ENCODE measurements at places on chromosomes 3 and 15.

GRCh38 chr3:128082546-128082945, 30.3 kb downstream of the SEC61A1 start:
- no peak for DNase-seq

- peak; percentile 86 for DNase-seq
Observed at GRCh38 chr3:33372218-33373081, 67.8 kb downstream of the UBP1 start.

- no peak for DNase-seq
Observed at GRCh38 chr3:197545571-197545970, 10.2 kb downstream of the BDH1 start.

DNA sequence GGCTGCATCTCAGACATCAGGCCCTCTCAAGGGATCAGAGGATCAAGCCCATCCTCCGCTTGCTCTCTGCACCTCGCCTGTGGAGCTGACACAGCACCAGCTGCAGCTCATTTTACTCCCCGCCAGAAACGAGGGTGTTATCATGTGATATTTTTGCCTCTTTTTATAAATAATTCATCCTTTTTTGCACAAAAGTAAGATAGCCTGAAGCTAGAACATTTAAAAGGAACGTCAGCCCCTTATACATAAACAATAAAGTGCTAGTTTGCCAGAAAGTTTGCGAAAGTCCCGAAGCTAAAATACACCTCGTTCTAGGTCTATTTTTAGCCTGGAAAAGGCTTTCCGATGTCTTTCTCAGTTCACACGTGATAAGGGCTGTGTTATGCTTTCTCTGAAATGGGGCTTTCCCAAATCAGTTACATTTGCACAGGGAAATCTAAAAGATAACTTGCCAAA, 9.6 kb upstream of the FAM174B start:
- DNase-seq: no peak

GRCh38 chr3:156551261-156551660, 3.7 kb downstream of the SSR3 start:
- DNase-seq: peak; percentile 92

GRCh38 chr3:78580681-78581080, 1187.1 kb downstream of the ROBO1 start:
- no peak for DNase-seq

DNA sequence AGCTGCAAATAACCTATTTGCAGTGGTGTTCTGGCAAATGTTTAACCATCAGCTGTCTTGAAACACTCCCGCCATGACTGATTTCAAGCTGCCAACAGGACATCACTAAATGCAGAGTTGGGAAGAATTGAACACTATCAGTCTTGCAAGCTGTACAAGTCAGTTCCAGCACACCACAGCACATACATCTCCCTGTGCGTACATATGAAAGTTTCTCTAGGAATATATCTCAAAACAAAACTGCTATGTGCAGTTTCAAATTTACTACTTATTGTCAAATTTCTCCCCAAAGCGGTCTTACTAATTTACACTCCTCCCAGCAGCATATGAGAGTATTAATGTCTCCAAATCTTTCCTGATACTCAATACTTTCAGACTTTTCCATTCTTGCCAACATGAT, 30.4 kb upstream of the CORO2B start:
- no peak for DNase-seq

DNA sequence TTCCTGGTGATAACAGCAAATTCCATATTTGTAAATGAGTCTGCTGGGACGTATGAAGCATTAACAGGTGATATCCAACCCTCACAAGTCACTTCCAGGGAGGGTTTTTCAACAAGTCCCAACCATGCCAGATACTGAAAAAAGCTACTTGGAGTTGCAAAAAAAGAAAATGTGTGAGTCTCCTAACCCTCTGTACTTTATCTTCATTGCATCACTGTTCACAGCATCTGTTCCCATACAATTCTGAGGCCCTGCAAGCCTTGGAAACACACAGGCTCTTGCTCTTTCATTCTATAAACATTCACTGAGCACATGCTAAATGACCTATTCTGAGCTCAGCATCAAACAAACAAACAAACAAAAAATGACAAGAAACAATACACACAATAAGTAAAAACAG, 120.8 kb downstream of the RFTN1 start:
- no peak for DNase-seq

DNA sequence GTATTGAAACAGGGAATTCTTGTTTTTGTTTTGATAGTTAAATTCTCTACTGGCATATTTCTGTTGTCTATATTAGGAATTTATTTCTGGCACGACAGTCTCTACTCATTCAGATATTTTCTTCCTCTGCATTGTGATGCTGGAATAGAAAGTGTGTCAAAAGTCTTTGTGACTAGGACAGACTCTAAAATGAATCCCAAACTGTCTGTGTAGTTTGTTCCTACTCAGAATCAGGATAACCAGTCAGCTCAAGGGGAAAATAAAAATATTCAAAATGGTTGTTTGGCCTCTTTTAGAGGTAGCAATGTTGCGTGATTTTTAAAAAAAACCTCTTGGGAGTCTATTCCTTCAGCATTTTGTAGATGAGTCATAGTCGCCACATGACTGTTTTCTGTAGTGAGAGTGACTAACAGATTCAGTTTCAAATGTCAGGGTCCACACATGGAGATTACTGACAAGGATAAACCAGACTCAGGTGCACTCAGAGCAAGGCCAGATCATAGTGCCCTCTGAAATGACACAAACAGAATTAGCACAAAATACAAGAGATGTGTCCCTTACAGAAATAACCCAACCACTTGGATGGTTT, 13.1 kb downstream of the SLC7A14 start:
- DNase-seq: peak; percentile 94

DNA sequence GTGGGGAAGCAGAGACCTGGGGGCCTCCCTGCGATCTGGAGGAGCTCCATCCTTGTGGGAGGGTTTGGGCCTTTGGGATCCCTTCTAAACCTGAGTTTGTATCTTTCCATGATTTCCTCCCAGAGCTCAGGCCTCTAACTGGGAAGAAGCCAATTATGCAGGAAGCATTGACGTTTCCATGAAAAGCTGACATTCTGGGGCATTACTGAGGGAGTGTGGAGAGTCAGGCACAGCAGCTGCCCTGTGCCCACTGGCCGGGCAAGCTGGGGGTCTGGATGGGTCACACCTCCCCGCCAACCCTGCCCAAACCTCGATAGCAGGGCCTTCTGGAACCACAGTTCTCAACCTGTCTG, 74.9 kb downstream of the EFCAB12 start:
- no peak for DNase-seq

DNA sequence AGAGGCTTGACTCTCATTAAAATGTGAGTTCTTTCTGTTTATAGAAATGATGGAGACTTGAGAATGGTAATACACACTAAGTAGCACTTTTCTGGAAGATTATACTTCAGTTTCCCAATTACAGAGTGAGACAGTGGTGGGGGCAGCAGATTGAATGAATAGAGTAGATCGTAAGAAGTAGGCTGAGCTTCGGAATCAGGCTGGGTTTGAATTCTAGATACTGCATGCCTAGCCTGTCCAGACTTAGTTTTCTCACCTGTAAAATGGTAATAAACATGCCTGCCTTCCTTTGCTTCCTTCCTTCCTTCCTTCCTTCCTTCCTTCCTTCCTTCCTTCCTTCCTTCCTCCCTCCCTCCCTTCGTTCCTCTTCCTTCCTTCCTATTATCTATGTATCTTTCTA, 8.1 kb downstream of the IL1RAP start:
- DNase-seq: no peak

GRCh38 chr3:109195815-109196214, 59.3 kb downstream of the C3orf85 start:
- peak; percentile 87 for DNase-seq

DNA sequence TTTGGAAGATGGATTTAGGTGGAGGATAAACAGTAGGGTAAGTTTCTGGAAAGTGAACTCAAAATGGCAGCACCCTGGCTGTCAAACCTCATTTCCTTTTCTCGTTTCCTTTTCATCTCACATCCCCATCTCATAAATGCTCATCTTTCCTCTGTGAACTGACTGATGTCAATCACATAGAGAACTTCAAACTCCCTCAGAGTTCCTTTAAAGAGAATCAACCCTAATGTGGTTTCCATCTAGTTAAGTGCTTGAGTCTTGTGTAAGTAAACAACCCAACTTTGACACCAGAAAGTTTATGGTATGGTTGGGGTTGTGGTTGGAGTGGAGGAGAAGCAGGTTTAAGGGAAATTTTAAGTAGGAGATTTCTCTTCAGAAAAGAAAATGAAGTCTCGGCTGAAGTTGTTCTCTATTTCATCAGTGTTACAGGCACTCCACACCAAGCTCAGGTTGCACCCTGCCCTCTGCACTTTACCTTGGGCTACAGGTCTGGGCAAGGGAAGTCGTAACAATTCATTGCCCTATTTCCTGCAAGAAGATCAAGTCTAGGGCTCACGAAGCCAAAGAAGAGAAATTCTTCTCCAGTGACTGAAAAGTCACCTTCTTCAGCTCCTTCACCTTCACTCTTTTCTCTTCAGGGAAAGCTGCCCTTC, 34.4 kb upstream of the TNIK start:
- no peak for DNase-seq

DNA sequence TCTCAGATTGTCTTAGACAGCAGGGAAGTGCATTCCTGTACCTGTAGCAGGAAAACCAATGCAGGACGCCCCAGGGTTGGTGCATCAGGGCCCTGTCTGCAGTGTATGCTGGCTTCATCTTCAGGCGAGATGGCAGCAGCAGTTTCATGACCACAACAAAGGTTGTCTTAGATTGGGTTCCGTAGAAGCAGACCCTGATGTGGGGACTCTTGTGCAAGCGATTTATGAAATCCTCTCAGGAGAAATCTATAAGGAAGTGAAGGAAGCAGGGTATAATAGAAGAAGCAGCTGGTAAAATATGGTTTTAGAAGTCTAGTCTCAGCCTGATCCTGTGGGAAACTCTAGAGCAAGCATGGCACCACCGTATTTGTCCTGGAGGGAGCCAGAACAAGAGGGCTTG, 25.0 kb downstream of the DNAH1 start:
- DNase-seq: no peak

DNA sequence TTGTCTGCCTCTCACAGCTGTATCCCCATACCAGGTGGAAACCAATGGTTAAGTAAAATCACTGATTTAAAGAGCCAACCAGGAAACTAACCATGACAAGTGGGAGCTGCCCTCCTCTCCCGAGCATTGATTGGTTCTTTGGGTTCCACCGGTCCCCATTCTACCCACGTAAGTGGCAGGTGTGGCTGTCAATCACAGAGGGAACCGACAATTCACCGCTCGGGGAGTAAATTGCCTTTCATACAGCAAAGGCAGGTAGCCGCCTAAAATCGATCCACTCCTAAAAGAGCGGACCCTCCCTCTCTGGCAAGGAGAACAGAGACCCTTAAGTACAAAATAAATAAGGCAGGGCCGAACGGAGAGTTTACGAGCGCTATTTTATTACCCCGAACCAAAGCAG, 1.2 kb downstream of the ERC2 start:
- DNase-seq: peak; percentile 76

Measured in ELR (cell line).